CD4-positive, alpha-beta memory T cell (primary cell): ENCODE measurements at places on chromosomes 7 and 10.

- DNase-seq = no peak
These were observed 257.6 kb downstream of the OTUD1 start for GRCh38 chr10:23696476-23696875.

- no peak for DNase-seq
These were observed 64.5 kb upstream of the ZMIZ1 start for GRCh38 chr10:79004311-79004710.

GRCh38 chr10:35523670-35524225, 81.4 kb upstream of the GJD4 start:
- DNase-seq = no peak

- DNase-seq = no peak
These were observed 55.1 kb downstream of the CUBN start for GRCh38 chr10:17074541-17074847.

- no peak for DNase-seq
These were observed 46.0 kb downstream of the ZAN start for GRCh38 chr7:100779359-100779758.

DNA sequence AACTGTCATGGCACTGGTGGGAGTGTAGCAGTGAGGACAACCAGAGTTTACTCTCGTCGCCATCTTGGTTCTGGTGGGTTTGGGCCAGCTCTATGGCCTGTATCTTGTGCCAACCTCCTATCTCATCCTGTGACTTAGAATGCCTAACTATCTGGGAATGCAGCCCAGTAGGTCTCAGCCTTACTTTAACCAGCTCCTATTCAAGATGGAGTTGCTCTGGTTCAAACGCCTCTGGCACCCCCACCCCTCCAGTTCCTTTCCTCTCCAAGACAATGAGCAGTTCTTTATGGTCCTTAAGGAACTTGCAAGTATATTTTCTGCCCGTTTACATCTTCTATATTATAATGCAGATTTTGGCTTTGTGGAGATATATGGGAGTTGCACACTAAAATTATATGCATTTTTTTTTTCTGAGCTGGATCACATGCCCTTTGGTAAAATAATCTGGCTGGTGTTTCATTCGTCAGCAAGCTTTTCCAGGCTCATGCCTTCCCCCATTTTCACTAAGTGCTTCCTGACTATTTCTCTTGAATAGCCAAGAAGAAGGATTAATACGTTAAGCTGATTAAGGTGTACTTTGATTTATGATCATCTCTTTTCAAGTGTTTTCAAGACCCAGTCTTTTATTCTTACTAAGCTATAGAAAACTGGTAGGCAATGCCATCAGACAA, 11.2 kb upstream of the WIPF3 start:
- DNase-seq = no peak

DNA sequence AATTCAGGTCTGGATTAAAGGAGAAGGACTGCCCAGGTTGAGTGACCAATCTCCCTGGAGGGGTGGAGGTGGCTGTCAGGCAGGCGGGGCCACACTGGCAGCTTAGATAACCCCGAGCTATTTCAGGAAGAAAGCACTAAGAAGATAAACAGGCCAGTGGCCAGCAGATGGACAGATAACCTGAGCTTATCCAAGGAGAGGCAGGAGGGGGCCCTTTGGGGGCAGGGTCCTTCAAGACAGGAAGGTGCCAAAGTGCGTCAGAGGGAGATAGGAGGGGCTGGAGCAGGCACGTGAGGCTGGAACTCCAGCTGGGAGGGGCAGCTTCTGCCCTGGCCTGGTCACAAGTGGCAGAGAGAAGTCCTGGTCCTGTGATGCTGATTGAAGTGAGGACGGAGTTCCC, 29.8 kb upstream of the PODXL start:
- DNase-seq = no peak
